Kidney tubule cell (primary cell): ENCODE measurements at places on chromosomes 16 and 17.
A peak's percentile ranks its signal among the peaks of the same experiment; 100 is the strongest.

GRCh38 chr17:30368912-30369720 is 9.6 kb upstream of the CPD start:
- no peak for DNase-seq

DNA sequence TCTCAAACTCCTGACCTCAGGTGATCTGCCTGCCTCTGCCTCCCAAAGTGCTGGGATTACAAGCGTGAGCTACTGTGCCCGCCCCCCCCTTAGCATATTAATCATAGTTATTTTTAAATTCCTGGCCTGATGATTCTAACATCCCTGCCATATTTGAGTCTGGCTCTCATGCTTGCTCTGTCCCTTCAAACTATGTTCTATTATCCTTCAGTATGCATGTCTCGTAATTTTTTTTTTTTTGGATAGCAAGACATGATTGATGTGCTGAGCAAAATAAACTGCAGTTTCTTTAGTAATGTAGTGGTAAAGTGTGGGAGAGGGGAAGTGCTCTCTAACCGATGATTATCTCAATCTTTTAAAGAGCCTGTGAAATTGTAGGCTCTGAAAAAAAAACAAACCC is 34.3 kb upstream of the TMEM92 start:
- no peak for DNase-seq

DNA sequence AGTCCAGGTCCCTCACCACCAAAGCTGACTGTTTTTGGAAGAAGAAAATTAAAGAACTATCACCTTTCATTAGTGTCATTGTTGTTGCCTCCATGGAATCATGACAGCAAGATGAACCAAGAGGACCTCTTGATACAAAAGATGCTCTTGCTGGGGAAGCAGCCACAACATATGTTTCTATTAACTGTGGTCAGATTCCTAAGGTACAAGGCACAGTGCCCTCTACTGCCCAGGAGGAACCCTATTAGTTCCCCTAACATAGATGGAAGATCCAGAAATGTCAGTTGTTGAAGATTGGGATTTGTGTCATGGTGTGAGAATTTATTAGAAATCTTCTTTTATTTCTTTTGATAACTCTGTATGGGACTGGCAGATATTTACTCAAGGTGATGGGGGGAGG is 188.2 kb upstream of the ANKFN1 start:
- DNase-seq, result no peak

DNA sequence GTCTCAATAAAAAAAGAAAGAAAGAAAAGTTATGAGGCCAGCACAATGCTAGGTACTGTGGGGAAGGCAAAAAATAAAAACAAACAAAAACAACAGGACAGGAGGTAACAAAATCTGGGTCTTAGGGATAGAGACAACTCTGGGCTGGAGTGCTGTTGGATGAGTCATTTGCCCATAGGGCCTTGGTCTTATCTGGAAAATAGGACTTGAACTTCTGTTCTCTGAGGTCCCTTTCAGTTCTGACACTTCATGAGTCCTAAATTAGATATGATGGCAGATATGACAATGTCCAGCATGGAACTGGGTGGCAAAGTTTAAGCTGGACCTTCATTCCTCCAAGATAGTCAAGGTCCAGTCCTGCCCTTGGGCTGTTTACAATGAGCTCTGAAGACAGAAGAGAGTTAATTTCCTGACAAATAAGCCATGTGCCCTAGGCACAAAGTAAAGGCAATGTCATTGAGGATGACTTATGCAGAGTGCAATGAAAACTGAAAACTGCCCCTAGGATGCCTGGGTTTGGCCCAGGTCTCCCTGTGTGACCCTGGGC is 8.9 kb upstream of the HDAC5 start:
- no peak for DNase-seq

DNA sequence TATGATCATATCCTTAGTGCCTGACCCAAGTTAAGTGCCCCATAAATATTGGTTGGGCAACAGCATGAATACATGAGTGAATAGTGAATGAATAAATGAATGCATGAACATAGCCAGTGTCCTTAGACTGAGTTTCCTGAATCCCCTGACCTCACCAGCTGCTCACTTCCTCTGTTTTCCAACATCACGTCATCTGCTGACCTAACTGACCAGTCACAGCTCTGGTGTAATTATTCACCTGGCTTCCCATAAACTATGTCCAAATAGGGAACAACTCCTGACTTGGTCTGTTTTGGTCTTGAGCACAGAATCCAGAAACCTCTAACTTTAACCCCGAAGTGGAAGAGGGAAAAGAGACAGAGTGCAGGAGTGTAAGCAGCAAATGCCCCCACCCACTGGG is 83.4 kb downstream of the ASIC2 start:
- peak; percentile 83 for DNase-seq

DNA sequence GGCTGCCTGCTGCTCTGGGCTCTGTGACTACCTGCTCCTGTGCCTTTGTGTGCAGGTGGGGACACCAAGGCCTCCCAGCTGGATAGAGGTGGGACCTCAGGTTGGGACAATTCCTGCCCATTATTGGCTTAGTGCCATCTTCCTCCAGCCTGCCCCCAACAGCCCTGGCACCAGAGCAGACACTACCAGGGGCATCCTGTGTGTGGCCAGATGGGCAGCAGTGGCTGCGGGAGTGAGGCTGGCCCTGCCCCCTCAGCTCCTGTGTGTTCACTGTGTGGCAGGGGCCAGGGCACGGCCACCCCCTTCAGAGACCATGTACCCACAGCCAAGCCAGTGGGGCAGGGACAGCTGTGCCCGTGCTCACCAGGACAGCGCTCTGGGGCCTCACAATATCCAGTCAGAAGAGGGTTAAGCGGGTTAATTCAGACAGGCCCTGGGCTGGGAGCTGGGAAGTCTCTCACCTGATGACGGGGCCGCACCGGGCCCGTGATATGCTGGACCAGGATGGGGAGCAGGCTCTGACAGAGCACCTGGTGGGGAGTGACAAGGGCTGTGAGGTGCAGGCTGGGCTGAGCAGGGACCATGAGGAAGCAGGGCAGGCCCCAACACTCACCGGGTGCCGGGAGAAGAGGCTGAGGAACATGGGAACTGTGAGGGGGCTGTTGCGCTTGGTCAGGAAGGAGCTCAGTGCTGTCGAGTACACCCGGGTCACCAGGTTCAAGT is 13.0 kb downstream of the MYBBP1A start:
- DNase-seq, result no peak

- DNase-seq, result no peak
These were observed 12.2 kb downstream of the MNT start for GRCh38 chr17:2388683-2389055.

DNA sequence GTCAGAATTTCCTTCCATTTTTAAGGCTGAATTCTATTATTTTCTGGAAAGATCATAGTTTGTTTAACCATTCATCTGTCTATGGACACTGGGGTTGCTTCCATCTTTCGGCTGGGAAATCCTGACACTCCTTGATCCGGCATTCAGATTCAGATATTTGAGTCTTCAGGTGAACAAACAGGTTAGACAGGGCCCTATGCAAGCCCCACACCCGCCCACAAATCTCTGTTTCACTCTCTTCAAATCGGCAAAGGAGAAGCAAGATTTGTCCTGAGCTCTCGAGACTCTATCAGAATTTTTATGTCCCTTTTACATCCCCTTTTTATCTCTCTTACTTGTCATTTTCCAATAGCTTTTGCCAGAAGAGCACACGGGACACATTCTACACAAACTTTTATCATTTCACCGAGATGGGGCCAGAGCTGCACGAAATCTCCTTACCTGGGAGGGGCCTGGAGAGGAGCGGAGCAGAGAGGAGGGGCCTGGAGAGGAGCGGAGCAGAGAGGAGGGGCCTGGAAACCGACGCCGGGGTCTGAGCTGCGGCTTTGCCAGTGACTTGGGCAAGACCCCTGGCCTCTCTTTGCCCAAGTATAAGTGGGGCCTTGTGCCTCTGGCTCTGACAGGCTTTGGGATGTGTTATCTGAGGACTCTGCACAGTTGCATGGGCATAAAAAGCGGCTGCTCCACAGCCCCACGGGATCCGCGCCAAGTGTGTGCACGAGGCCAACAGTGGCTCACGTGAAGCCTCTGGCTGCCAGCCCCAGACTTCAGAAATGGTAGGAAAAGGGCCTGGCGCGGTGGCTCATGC is 54.3 kb upstream of the RBFOX3 start:
- DNase-seq, result no peak

DNA sequence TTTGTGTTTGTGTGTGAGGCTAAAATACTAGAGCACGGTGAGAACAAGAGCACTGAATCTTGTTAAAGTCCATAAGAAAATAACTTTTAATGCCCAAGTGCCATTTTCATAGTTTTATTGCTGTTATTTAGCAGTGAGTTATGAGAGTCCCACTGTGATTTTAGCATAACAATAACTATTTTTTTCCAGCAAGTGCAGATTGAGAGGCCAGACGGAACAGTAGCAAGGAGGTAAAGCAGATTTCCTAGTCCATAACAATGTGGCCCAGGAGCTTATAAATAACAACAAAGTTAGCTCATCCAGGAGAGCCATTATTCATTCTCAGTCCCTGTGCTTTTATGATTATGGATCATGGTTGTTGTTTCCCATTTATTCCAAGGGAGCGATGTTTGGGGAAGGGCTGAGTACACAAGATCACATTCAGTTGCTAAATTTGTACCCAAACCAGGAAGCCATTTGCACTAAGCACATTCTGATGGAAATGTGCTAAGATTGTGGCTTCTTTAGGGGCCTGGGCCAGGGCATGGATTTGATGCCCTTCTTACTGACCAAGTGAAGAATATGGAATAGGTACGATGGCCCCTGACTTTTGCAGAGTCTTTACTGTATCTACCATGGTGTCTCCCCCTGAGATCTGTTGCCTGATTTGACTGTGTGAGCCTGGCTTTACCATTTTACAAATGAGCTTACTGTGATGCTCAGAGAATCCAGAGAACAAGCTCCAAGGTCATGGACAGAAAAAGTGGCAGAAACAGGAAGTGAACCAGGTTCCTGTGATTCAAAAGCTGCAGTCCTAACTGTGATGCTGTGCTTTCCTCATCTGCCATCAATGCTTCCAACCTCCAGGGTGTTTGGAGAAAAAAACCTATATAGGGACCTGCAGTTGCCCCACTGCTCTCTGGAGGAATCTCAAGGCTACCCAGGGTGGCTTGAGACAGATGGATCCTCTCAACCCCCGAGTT is 204.7 kb upstream of the HSBP1 start:
- DNase-seq, result no peak
